Vagina (tissue), 2 donors: ENCODE measurements at places on chromosomes 5 and 9.

DNA sequence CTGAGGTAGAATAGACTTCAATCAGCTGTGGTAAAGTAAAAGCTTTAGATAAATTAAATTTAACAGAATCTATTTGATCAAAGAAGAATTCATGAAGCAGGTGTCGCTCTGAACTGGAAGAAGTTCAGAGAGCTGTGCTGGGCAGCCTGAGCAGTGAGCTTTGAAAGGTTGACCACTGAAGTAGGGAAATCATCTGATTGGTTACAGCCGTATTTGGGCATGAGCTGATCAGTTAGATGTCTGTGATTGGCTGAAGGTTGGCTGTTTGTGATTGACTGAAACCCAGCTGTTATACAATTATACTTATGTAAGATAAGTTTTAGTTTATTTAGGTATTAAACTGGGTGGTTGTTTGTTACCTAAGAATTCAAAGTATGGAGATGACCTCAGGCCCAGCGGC lies 1174.6 kb downstream of the CDH9 start:
- H3K27ac ChIP-seq, result no peak overlapping the region
- no peaks in the 10 kb centered on the region for H3K27me3 ChIP-seq
- no peak overlapping the region for H3K4me3 ChIP-seq
- no peaks in the 10 kb centered on the region for H3K4me1 ChIP-seq

DNA sequence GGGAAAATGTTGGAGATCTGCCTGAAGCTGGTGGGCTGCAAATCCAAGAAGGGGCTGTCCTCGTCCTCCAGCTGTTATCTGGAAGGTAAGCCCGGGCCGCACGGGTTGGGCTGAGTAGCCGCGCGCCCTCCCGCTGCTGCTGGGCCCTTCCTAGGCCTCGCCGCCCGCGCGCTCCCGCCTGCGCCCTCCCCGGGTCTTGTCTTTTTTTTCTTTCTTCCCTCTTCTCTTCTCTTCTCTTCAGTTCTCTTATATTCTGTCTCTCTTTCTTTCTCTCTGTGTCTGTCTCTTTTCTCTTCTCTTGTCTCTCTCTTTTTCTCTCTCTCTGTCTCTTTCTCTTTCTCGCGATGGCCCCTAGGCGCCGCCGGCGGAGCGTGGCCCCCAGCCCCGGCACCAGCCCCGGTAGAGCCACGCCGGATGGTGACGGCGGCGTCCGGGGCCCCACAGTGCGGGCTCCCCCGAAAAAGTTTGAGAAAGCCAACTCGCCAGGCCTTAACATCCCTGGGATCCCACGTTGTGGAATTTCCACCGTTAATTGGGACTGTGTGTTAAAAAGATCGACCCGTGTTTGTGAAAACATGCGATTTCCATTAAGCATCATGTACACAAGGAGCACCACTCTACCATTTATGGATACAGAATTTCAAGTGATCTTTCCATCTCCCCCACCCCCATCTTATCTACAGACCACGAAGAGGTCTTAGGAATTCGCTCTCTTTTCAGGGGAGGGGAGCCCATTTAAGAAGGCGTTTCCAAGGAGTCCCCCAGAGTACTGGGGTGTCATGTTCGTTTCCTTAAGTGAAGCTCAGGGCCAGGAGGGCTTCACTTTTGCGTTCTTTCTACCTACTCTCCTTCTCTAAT lies 616 bp downstream of the ABL1 start:
- no peak for DNase-seq
- H3K27me3 ChIP-seq, result no peaks in the 10 kb centered on the region
- H3K4me1 ChIP-seq, result peaks cover 63% of the 10 kb centered on the region
- H3K36me3 ChIP-seq, result no peaks in the 10 kb centered on the region

GRCh38 chr5:95993266-95993665 lies 31.6 kb upstream of the ELL2 start:
- DNase-seq, result no peak
- H3K4me1 ChIP-seq, result no peaks in the 10 kb centered on the region
- H3K27ac ChIP-seq, result no peak overlapping the region
- no peak overlapping the region for H3K4me3 ChIP-seq

GRCh38 chr5:73706963-73707362 lies 81.0 kb downstream of the ARHGEF28 start:
- no peak overlapping the region for H3K27ac ChIP-seq
- no peak for DNase-seq
- no peaks in the 10 kb centered on the region for H3K36me3 ChIP-seq

DNA sequence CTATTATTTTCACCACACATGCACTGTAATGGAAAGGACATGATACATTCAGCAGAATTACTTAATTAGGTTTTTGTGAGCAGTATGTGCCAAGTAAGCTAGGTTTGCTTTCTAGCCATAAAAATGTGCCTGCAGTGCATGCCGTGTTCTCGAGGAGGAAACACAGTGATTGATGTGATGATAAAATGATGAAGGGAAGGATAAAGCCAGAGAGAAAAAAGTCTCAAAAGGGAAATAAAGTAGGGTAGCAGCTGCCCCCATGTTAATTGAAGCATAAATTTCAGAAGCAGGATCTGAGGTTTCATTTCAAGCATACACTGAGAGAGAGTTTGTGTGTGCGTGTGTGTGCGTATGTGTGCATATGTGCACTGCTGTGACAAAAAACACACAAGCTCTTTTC lies 714.2 kb upstream of the C9orf72 start:
- no peaks in the 10 kb centered on the region for H3K4me1 ChIP-seq
- H3K27me3 ChIP-seq, result no peaks in the 10 kb centered on the region
- H3K36me3 ChIP-seq, result no peaks in the 10 kb centered on the region
- DNase-seq, result no peak
- H3K4me3 ChIP-seq, result no peak overlapping the region

- no peaks in the 10 kb centered on the region for H3K27me3 ChIP-seq
- no peaks in the 10 kb centered on the region for H3K4me1 ChIP-seq
- H3K4me3 ChIP-seq, result no peak overlapping the region
- H3K36me3 ChIP-seq, result no peaks in the 10 kb centered on the region
- no peak overlapping the region for H3K27ac ChIP-seq
Observed at GRCh38 chr9:87547671-87548081, 50.0 kb downstream of the DAPK1 start.

GRCh38 chr5:145806923-145807322 lies 28.2 kb downstream of the PRELID2 start:
- no peaks in the 10 kb centered on the region for H3K27me3 ChIP-seq
- no peaks in the 10 kb centered on the region for H3K4me1 ChIP-seq
- no peak for DNase-seq

DNA sequence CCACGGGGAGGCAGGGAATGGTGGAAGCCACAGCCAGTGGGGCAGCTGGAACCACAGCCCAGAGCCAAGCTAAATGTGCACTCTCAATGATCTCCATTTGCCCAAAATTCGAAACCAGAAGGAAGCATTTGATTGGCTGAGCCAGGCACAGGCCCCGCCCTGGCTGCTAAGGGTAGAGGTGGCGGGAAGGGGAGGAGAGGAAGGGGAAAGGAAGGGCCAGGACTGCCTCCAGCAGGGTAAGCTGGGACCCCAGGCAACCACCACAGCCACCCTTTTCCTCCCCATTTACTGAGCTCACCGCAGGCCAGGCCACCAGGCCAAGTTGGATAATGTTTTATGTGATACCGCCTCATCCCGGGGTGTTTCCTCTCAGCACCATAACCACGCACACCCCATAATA lies 100.3 kb upstream of the RAPGEF1 start:
- DNase-seq, result no peak
- no peaks in the 10 kb centered on the region for H3K36me3 ChIP-seq
- no peaks in the 10 kb centered on the region for H3K27me3 ChIP-seq
- no peak overlapping the region for H3K27ac ChIP-seq
- no peak overlapping the region for H3K4me3 ChIP-seq

DNA sequence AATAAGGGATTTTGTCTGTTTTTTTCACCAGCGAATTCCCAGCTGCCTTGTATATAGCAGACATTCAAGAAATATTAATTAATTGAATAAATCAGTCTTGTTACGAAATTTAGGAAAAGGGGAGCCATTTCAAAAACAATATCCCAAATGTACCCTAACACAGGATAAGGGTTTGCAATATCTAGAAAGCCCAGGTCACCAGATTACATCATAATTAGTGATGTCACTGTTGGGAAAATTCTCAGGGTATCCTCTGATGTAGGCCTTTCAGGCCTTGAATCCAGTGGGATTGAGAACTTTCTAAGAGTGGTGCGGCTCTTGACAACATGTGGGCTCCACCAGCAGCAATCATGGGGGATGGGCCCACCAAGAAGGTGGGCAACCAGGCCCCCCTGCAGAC lies at the start of gene ACTL7A:
Gene ACTL7A (plus strand): TSS at position 270 of the 400 bp plus-strand sequence. CDS start 57 bp downstream, at position 327.
- H3K4me1 ChIP-seq, result no peaks in the 10 kb centered on the region
- no peak for DNase-seq
- H3K4me3 ChIP-seq, result no peak within 1 kb of the TSS
- H3K36me3 ChIP-seq, result no peaks in the 10 kb centered on the region
- H3K27ac ChIP-seq, result no peak within 1 kb of the TSS

DNA sequence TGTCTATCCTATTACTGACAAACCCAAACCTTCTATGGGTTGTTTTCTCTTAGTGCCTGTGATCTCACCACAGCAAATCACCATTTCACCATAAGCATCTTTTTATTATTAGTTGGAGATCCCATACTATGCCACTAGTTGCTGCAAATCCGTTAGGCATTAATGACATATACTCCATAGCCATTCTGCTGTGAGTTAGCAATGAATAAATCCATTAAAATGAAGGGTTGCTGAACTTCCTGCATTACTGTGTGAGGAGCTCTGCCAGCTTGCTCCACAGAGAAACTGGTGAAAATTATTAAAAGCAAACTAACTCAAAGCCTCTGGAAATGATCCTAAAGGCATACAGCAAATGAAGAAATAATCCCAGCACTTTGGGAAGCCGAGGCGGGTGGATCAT lies 102.0 kb downstream of the CFAP95 start:
- no peak overlapping the region for H3K4me3 ChIP-seq
- H3K36me3 ChIP-seq, result no peaks in the 10 kb centered on the region
- no peaks in the 10 kb centered on the region for H3K27me3 ChIP-seq
- H3K4me1 ChIP-seq, result no peaks in the 10 kb centered on the region

DNA sequence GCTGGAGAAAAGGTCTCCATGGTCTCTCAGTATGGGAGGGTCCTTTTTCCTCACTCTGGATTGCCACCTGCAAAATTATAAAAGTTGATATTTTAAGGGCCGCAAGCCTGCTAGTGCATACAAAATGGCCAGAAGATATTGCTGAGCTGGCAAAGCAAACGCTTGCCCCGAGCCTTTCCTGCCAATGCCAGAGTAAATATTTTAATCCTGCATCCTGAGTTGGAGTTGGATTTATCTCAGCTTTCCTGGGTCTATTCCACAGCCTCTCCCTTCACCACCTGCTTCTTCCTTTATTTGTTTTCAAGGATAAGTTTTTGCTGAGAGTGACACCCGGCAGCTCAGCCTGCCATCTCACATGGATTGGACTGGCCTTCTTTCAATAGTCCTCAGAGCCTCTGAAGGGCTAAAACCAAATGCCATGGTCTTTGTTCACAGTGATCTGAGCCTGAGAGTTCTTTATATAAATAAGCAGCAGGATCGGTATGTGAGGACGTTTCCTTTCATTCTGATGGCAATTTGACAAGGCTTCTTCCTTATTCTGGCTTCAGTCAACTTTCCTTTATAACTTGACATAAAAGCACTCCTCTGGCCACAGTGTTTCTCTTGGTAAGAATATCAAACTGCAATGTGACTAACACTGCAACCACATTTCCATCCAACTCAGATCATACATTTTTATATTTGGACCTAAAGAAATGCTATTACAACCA lies 170.1 kb downstream of the ADAMTS12 start:
- DNase-seq, result no peak
- H3K36me3 ChIP-seq, result no peaks in the 10 kb centered on the region
- H3K4me1 ChIP-seq, result no peaks in the 10 kb centered on the region
- H3K27ac ChIP-seq, result no peak overlapping the region
- no peak overlapping the region for H3K4me3 ChIP-seq

GRCh38 chr5:132526290-132526973 lies 16.9 kb downstream of the IL5 start:
- H3K4me1 ChIP-seq, result no peaks in the 10 kb centered on the region
- H3K4me3 ChIP-seq, result no peak overlapping the region
- H3K27ac ChIP-seq, result no peak overlapping the region
- H3K27me3 ChIP-seq, result no peaks in the 10 kb centered on the region

GRCh38 chr9:22392523-22392922 lies 54.1 kb upstream of the DMRTA1 start:
- no peaks in the 10 kb centered on the region for H3K4me1 ChIP-seq
- H3K27ac ChIP-seq, result no peak overlapping the region
- no peak for DNase-seq
- no peaks in the 10 kb centered on the region for H3K27me3 ChIP-seq

DNA sequence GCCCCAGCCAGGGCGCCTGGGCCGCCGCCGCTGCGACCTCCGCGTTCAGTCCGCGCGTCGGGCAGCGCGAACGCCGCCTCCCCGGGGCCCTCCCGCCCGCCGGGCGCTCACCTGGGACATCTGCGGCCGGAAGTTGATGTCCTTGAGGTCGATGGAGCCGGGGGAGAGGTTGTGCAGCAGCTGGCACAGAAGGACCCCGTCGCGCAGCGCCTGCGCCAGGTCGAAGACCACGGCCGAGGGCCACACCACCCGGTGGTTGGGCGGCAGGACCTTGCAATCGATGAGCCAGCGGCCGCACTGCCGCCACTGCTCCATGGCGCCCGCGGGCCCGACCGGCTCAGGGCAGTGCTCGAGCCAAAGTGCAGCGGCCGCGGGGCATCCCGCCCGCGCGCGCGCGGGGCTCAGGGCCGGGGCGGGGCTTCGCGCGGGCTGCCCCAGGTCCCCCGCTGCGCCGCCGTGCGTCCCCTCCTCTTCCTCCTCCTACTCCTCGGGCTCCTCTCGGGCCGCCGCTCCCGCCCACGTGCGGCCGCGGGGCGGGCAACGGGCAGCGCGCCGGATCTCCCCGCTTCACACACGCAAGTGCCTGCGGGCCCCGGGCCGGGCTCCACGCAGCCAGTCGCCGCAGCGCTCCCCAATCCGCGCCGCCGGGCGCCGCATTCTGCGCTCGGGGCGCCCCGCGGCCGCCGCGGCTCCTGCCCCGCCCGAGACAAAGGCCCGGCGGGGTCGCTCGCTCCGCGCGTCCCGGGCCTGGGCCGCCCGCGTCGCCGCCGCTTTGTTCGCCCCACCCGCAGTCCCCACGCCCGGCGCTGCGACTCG lies at the start of gene VAV2:
Gene VAV2 (minus strand): TSS at position 361 of the 816 bp plus-strand sequence. CDS start 46 bp downstream, at position 315.
- no peak for DNase-seq
- peak within 1 kb of the TSS; percentile 60 for H3K4me3 ChIP-seq
- H3K27ac ChIP-seq, result peak within 1 kb of the TSS; percentile 88
- H3K4me1 ChIP-seq, result peaks cover 25% of the 10 kb centered on the region
- H3K27me3 ChIP-seq, result no peaks in the 10 kb centered on the region

- H3K4me1 ChIP-seq, result no peaks in the 10 kb centered on the region
- no peak overlapping the region for H3K4me3 ChIP-seq
- H3K36me3 ChIP-seq, result no peaks in the 10 kb centered on the region
Observed at GRCh38 chr5:160491438-160491837, 69.8 kb downstream of the PTTG1 start.

- no peaks in the 10 kb centered on the region for H3K36me3 ChIP-seq
- no peaks in the 10 kb centered on the region for H3K4me1 ChIP-seq
- H3K4me3 ChIP-seq, result no peak overlapping the region
Observed at GRCh38 chr5:125129151-125129806, 382.8 kb upstream of the ZNF608 start.
